ENCODE measurements at places on chromosomes 7 and 10.

DNA sequence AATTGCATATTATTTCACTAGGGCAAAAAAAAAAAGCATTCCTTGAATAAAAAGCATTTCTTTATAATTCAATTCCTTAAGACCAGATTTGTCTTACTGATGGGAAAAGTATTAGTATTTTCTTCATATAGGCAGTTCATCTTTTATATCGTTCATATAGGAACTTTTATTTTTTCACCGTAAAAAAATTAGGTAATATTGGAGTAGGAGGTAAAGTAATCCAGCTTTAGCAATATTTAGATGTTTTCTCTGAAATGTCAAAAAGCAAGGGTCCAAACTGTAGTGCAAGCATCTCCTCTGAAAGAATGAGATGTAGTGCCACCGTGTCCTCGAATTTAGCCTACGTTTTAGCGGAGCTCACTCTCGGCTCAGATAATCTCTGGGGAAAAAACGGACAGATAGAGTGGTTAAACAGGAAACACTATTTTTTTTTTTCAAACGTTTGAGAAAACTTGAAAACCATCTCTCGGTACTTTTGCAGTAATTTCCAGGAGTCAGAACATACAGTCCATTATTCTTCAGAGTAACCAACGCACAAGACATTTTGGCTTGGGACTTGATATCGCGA lies 5.5 kb upstream of the SPAG6 start:
- no peak for DNase-seq

DNA sequence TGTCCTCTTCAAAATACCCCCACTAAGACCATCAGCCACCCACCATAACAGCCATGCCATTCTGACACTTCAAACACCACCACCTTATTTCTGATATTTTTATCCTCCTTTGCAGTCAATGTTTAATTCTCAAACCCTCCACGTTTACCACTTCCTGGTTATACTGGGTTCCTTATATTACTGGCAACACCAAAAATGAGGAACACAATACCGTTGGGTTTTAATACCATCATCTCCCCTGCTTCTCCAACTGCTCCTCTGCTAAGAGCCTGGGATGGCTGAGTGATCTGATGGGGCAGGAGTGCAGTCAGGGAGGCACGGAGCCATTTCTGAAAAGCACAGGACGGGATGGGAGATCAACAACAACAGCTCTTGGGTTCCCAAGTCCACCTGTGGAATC lies 140.5 kb downstream of the CHCHD3 start:
- DNase-seq = no peak

DNA sequence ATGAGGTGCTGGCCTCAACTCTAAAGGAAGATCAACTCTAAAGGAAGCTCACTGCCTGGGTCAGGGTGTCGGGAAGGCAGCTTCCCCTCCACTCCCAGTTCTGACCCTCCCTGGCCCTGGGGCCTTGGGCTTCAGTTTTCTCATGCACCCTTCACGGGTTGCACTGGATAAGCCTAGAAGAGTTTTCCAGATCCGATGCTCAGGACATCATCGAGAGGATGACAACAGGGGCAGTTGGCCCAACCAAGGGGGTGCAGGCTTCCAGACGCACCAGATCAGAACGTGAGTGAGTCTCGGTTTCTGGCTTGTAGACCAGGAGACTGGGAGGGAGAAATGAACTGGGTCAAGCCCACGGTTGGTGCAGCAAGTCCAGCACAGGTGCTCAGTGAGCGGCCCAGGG lies 34.2 kb upstream of the CHST15 start:
- DNase-seq = no peak

DNA sequence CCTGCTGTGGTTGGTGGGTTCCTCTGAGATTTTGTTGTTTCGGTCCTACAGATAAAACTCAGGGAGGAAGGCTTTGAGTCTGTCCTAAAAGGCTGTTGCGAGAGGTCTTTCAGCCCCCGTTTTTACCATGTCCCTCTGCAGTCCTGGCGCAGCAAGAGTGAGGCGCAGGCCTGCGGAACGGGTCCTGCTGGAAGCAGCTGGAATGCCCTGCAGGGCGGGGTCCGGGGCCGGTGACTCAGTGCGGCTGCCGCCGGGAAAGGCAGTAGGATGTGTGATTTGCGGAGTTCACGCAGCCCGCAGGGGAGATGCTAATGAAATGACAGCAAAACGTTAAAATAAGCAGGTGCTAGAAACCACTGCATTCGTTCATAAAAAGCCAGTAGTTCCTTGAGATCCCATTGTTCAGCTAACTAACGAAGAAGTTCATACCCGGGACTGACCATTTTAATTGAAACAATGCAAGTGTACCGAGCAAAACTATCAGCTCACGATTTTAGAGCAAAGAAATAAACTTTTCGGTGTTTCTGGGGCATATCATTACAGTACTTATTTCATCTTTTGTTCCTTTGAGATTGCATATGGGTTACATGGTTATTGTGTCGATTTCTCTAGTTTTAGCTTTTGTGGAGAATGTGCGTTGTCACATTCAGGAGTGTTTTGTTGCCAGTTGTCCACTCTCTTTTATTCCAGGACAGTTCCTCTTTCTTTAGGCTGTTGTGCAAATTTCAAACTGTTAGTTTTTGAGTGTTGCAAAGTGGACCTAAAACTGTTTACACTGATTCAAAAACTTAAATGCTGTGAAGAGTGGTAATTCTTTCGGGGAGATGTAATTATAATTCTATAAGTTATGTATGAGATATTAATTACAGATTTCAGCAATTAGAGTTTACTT lies 783 bp downstream of the ANLN start:
- peak; percentile 88 for DNase-seq

GRCh38 chr7:280461-280860 lies 9.5 kb upstream of the FOXL3 start:
- DNase-seq = no peak

DNA sequence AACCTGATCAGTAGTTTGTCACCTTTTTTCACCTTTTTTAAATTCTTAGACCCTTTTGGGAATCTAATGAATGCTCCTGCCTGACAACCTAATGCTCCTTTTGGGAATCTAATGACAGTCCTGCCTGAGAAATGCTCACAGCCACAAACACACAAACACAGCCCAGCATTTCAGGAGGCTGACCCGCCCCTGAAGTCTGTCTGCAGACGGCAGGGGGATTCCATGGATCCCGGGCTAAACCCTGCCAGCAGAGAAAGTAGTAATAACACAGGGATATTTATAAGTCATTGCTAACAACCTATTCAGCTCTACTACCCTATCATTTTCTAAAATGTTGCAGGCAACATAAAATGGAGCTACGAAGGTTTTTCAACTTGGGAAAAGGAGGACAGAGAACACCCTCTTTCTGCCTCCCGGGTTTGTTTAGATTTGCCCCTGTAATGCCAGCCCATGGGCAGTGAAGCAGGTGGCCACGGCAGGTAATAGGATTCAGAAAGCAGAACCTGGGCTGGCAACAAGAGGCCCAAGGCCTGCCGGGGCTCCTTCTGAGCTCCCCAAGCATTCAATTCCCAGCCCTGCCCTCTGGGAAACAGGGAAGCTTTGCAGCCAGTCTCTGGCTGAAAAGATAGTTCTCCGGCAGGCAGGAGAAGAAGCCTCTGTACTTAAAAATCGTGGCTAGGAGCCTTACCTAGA lies 65.2 kb downstream of the CREB3L2 start:
- no peak for DNase-seq

DNA sequence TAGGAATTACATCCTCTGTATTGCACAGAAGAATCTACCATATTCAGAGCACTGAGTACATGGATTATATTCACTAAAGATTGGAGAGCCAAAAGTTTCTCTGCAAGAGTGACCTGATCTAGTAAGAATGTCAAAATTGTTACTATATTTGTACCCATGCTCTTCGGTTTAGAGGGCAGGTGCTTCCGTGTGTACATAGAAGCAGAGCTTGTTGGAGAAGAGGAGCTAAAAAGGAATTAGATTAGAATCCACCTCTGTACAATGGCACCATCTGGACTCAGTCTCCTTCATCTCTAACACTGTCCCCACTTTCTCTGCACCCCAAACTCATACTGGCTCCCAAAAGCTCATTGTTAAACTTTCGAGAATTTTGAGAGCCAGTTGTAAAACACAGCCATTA lies 8.3 kb downstream of the CALD1 start:
- DNase-seq = no peak

- DNase-seq = no peak
Measured at GRCh38 chr10:11286261-11286852, 268.7 kb downstream of the CELF2 start.

DNA sequence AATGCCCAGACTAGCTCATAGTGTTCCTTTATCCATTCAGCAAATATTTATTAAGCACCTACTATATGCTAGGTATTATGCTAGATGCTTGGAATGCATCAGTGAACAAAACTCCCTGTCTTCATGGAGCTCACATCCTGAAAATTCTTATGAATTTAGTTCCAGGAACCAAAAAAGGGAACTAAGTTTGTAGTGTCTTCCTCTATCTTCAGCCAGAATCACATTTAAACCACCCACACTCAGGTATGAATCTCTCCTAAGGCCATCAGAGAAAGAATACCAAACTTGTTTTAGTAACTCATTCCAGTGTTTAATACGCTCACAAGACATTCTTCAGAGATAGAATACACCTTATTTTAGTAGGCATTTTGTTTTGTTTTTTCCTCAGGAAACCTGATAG lies 10.1 kb upstream of the EGR2 start:
- no peak for DNase-seq

DNA sequence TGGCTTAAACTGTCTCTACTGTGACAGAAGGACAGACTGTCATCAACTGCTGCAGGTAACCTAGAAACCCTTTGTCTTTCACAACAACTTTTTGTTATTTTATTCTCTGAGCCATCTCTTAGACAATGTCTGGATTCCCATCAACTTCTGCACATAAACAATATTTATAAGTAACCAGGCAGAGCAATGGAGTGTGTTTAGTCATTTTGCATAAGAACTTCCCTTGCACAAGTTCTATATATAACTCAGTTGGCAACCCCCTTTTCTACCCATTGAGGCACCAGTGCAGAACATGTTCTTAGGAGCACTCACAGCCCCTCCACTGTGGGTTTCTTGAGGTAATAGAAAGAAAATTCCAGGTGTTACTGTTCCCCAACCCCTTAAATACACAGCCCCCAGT lies 65.0 kb upstream of the IL6 start:
- DNase-seq = peak; percentile 36

DNA sequence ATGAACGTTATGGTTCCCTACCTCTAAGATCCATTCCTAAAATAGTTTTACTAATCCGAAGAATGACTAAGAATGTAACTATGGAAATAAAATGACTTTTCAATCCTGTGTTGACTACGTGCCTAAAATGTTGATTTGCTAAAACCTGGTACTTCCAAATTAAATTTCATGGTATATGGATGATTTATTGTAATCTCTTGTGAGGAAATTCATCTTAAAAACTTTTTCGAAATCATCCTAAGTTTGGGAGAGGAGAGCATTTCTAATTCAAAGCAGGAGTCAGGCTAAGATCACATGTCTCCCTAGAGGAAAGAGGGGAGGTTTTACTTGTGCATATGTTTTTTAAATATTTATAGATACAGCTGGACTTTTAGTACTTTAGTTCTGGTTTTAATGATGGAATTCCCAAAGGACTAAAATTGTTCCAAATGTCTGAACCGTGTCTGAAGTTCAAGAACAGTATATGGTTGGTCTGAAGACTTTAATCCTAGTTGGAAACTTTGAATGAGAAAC lies 483.9 kb downstream of the AUTS2 start:
- peak; percentile 87 for DNase-seq

GRCh38 chr10:43026039-43026973 lies 50.6 kb upstream of the RET start:
- no peak for DNase-seq

- DNase-seq = no peak
Measured at GRCh38 chr7:131606346-131607290, 50.2 kb upstream of the PODXL start.

GRCh38 chr10:103451091-103451813 lies 918 bp downstream of the CALHM2 start:
- peak; percentile 54 for DNase-seq

DNA sequence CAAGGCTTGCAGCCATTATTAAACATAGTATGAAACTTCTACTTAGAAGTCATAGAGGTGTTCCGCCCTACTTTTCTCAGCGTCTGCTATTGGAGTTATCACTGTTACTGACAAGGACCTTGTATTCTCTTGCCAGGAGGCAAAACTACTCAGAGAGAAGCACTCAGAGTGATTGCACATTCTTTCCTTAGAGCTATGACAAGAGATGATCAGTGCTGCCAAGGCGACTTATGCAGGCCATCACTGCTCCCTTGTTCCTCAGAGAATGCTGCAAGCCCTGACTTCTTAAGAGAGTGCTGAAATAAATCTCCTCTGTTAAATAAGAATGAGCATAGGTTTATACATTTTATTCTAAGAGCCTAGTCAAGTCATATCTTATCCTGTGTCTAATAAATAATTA lies 534.6 kb upstream of the PHF14 start:
- no peak for DNase-seq

DNA sequence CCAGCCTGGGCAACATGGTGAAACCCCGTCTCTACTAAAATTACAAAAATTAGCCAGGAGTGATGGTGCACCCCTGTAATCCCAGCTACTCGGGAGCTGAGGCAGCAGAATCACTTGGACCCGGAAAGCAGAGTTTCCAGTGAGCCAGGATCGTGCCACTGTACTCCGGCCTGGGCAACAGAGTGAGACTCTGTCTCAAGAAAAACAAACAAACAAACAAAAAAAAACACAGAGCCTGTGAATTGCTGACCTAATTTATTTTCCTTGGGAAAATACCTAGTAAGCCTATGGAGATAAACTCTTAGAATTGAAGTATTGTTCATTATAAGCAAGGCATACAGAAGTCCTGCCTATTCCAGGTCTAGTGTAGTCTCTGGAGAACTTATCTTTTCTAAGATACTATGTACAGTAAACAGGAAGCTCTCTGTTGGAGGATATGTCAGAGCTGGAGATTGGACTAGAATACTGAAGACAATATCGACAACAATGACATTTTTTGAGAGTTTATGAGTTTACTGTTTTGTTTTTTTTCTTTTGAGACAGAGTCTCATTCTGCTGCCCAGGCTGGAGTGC lies 14.9 kb downstream of the GTF2I start:
- no peak for DNase-seq

DNA sequence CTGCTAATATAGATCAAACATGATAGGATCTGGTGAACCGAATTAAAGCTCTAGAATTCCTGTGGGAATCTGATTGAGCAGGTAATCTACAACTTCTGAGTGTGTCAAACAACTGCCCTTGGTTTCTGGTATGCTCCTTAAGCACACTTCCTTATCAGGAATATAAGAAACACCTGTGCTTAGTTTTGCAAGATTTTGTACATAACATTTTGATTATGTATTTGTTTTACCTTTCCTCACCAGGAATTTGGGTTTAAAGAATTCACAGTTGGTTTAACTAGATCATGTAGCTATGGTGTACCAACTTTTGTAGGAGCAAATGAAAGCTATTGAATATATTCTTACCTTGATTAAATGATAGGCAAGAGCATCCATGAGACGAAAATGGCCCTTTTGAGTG lies 40.6 kb downstream of the MCU start:
- DNase-seq = no peak

Measured in fibroblast of skin of right biceps (primary cell).